Stimulated activated naive CD8-positive, alpha-beta T cell treated with anti-CD3 and anti-CD28 coated beads, Interleukin-15, amount 100 ng/mL, for 72 hours (primary cell): ENCODE measurements at places on chromosomes 3 and 15.

DNA sequence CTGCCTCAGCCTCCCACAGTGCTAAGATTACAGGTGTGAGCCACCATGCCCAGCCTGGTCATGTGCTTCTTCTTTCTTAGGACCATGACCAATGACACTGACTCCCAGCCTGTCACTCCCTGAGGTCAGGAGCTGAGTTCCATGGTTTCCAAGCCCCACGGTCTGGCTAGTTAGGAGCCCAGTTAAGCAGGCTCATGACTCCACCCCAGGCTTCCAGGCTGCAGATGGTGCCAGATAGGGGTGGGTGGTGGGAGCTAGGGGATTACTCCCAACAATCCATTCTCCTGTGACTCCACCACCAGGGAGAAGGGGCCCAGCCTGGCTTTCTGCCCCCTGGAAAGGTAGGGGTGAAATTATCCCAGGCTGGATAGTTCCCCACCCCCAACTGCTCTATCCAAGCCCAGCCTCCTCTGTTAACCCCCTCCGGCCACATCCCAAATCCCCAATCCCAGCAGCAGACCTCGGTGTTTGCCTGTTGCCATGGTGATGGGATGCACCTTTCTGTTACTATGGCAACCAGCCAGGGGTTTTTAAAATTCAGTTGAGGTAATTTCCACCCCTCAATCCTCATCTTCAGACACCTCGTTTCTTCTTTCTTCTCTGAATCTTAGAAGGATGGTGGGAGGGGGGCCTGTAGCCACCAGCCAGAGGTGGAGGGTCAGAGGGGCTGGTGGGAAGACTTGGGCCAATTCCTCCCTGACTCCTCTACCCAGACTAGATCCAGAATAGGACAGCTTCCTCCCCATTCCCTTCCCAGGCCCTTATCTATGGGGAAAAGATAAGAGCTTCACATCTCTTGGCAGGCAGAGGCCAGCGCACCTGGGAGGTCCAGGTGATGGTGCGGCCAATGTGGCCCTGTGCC is 22.5 kb upstream of the SEMA3F start:
- DNase-seq = no peak

GRCh38 chr3:31699309-31699953 is 166.7 kb downstream of the STT3B start:
- no peak for DNase-seq

DNA sequence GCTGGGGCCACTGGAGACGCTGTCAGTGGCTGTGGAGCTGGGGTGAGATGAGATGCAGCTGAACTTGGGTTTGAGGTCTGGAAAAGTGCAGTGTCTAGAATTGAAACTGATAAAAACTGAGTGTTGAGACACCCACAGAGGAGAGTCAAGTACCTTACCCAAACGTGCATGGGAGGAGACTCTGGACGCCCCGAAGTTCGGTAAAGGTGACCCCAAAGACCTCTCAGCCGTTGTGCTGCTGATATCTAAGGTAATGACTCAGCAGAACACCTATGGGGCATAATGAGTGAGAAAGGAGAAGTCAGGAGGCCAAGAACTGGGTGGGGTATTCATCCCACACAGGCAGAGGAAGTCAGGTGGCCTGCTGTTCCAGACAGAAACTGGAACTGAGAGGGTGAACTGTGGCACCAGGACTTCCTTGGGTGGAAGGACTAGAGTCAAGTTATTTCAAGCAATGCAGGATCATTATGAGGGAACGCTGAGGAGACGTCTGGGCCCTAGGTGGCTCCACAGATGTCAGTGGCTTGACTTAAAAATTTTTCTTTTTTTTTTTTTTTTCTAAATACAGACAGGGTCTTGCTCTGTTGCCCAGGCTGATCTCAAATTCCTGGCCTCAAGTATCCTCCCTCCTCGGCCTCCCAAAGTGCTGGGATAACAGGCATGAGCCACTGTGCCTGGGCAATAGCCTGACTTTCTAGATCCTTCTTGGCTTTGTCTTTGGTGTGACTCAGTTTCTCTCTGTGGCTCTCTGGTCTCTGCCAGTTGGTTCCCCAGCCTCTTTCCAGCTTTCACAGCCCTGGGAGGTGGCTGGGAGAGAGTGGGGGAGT is 67.6 kb upstream of the GCNT3 start:
- peak; percentile 3 for DNase-seq

DNA sequence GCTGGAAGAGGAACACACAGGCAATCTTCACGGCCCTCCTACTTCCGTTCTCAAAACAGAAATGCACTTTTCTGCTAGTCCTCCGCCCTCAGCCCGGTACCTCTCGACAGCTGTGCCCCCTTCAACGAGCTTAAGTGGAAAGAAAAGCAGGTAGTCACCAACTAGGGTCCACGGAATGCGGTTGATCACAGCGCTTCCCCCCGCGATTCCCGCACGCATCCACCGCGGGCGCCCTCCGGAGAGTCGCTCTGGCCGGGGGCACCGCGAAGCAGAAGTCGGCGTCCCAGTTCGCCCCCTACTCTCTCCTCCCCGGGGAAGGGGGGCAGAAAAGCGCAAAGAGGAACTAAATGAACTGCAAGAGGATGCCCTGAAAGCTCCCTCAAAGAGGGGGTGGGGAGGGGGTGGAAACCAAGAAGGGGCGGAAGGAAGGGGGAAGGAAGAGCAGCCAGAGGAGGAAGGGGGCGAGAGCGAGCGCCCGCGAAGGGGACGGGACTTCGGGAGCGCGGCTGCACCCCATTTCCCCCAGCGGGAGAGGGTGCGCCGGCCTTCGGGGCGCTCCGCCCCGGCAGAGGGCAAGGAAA is 738 bp downstream of the ACAP2 start:
- DNase-seq = peak; percentile 53

DNA sequence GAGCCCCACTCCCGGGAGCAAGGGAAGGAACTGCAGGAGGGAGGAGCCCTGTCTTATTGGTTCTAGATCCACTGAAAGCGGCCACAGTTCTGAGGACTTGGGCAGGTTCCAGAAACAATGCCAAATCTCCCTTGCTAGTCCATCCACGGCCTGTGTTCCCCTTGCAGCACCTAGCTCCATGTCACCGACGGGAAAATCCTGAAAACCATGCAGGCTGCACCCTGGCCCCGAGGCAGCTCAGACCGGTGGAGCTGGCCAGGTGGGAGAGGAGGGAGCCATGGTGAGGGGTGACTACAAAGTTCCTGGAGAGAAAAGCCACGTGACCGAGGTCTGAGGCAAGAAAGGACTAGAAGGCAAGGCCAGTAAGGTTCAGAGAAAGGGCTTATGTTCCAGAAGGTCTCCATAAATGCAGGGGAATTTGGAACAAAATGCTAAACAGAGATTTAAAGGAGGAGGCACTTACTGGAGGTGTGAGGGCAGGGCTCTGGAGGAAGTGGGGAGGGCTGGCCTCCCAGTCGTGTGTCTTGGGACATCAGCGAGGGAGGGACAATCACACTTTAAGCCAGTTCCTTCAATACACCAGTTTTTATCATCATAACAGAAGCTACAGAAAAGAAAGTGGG is 5.4 kb downstream of the MGLL start:
- DNase-seq = no peak

- DNase-seq = no peak
Measured at GRCh38 chr3:149765762-149766334, 13.6 kb upstream of the COMMD2 start.

GRCh38 chr15:90686435-90687218 is 30.5 kb upstream of the BLM start:
- peak; percentile 48 for DNase-seq

- no peak for DNase-seq
Measured at GRCh38 chr3:71432044-71432975, 151.2 kb downstream of the FOXP1 start.

DNA sequence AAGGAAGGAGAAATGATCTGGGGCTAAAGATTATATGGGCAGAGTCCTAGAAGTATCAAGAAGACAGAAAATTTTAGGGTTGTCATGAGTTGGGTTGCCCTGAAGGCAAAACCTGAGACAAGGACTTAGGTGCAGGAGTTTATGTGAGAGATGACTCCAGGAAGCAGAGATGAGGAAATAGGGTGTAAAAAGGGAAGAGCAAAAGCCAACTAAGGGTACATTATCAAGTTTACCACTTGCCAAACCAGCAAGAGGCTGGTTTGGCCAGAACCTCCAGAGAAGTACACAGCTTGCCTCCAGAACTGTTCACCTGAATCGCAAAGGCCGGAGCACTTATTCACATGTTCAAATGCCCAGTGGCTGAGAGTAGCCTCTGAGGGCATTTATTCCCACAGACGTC is 116.7 kb downstream of the FHIT start:
- no peak for DNase-seq
